ENCODE measurements at places on chromosomes 1 and 21. TPM values are rescaled to one million over a fixed set of nuclear protein-coding genes. Genes with fewer than 3 reads are reported as not detected.

The TMEM51 gene
- 24.8 TPM for total RNA-seq

GRCh38 chr1:179190861-179191260, 38.6 kb downstream of the ABL2 start:
- DNase-seq: no peak

DNA sequence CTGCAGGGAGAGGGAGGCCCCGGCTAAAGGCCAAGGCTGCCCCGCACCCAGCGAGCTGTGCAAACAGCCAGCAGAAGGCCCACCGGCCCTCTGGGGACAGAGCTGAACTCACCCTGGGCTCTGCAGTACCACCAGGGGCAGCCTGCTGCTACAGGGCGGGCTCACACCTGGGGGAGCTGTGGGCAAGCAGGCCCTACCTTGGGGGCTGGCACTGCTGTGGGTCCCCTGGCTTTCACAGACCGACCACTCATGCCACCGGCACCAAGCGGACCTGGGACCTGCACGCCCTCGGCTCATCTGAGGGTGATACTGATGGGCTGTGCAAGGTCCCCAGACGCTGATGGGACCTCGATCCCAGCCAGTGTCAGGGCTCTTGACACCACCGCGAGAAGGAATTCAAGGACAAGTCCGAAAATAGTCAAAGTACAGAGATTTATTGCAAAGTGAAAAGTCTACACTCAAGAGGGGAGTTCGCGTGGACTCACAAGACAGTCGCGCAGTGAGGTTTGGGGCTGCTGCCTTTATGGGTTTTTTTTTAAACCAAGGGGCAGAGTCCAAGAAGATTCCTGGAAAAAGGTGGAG, 61.0 kb upstream of the ADARB1 start:
- no peak for DNase-seq

- no peak for DNase-seq
These were observed 206.1 kb downstream of the KAZN start for GRCh38 chr1:14804626-14805025.

- peak; percentile 80 for DNase-seq
These were observed 25.3 kb upstream of the ETV3 start for GRCh38 chr1:157163273-157164127.

The OPTC gene
- not detected for total RNA-seq

DNA sequence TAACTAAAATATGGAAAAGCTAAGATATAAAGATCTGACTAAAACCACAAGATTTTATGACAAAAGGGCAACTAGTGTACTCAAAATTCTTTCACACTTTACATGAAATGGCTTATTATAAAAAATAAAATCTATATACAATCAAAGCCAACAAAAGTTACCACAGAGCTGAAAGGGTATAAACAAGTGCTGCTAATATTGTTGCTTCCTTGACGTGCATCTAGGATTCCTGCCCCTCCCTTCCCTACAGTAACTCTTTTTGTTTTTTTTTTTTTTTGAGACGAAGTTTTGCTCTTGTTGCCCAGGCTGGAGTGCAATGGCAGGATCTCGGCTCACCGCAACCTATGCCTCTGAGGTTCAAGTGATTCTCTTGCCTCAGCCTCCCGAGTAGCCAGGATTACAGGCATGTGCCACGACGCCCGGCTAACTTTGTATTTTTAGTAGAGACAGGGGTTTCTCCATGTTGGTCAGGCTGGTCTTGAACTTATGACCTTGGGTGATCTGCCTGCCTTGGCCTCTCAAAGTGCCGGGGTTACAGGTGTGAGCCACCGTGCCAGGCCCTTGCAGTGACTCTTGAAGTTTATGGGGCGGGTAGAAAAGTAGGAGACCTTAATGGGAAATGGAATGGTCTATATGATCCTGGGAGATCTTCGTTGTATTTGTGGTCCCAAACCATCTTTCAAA, 4.5 kb downstream of the SRSF4 start:
- DNase-seq: no peak

The LENEP gene
- total RNA-seq: not detected

Measured in transverse colon (tissue), 4 donors.